ENCODE measurements at places on chromosomes 16 and 17.

- no peak for DNase-seq
Observed at GRCh38 chr16:68997564-68997963, 107.9 kb upstream of the HAS3 start.

DNA sequence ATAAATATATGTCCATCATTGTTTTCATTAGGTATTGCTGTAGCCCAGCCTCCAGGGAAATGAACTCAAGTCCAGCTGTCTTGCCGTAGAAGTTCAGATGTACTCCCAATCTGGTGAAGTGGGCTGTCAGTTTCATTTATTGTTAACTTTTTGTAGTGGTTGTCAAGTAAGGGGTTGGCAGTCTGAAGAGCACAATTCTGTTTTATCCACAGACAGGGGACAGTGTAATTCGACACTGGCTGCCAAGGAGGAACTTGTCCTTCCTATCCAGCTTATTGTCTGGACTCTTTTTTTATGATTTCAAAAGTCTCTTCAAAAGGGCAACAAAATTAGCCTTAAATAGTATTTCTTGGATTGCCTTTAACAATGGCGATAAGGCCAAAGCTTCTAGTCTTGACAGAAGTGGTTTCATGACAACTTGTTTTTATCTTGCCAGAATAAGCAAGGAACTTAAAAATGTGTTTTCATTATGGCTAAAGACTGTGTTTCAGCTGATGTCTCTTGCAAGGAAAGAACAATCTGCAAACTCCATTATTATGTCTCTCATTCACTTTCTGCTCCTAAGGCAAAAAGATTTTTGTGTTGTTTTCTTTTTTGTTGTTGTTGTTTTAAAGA, 73.9 kb upstream of the TANC2 start:
- DNase-seq, result no peak

DNA sequence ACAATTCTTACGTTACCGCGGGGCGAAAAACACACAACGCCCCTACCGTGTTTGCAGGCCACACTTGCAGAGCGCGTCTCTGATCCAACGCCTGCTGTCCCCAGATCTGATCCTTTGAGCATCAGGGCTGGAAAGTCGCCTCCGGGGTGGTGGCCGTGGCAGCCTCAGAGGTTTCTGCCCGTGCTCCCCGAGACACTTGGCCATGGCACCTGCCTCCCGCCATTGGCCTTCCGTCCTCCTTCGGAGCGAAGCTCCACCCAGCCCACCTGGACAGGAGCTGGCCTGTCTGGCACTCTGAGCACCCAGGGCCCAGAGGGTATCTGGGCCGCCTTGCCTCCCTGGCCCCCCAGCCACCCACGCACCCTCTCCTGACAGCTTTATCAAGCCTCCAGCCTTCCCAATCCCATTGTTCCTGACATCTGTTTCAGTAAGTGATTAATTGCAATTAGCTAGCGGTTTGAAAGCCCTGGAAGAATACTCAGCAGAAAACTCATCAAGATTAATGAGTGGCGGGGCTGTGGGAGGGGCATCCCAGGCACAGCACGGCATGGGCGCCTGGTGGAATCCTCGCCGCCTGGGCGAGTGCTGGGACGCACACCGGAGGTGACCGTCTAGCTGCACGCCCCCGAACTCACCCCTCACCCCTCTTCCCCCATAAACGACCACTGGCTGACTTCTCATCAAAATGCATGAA, 181.5 kb upstream of the GSE1 start:
- no peak for DNase-seq

DNA sequence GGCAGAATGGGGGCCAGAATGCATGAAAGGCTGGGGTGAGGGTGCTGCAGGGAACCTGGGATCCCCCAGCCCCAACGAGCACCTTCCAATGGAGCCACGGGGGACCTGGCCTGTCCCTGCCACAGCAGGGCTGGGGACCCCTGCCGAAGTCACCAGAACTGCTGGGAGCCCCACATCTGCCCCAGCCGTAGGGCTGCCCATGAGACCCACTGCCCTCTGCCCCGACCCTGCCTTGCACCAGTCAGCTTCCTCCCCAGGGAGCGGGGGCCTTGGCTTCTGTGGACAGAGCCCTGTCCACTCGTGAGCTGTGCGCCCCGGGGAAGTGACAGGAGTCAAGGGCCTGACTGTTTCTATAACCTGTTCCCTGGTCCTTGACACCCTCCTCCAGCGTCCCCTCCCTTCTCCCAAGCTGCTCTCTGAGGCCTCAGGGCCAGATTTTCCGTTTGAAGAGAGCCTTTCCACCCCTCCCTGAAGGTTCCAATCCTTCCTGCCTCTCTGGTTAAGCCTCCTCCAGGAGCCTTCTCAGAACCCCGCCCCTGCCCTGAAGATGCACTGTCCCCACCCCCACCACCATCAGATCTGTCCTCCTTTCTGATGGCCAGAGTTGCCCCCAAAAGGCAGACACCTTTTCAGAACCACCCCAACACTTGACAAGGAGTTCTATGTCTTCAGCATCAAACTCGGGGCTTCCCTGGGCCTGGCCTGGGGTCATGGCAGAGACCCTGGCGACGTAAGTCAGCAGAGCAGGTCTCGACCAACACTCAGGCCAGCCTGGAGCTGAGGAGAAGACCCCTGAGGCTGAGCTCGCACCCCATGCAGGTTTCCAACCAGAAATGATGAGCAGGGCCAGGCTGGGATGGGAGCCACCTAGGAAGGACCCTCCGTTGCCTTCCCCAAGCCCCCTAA, 10.7 kb upstream of the PRR29 start:
- DNase-seq, result no peak

GRCh38 chr17:1612400-1612799, 16.2 kb downstream of the SLC43A2 start:
- DNase-seq, result no peak

- no peak for DNase-seq
Observed at GRCh38 chr16:18958621-18959029, 25.1 kb upstream of the TMC7 start.

DNA sequence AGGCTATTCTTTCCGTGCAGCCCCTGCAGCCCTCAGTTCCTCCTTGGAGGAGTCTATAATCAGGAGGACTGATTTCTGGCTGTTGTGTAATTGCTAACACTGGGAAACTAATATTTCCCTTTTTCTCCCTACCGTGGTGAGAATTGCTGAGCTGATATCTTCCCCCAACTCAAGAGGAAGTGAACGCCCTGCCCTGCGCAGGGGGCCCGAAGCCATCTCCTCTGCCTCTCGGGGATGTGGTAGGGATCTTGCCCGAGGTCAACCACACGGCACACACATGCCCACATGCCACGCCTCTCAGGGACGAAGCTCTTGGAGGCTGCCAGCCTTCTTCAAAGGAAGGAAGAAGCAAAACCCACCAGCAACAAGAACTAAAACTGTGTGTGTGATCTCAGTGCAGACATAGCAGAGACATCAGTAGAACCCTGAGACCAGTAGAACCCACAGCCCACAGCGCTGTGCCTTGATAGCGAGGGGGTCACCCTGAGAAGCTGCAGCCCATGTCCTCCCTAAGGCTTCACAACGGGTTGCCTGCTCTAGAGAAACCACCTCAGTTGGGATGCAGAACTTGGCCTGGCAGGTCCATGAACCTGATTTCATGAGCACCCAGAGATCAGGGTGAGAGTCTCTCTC, 8.9 kb upstream of the ULK2 start:
- DNase-seq, result no peak

DNA sequence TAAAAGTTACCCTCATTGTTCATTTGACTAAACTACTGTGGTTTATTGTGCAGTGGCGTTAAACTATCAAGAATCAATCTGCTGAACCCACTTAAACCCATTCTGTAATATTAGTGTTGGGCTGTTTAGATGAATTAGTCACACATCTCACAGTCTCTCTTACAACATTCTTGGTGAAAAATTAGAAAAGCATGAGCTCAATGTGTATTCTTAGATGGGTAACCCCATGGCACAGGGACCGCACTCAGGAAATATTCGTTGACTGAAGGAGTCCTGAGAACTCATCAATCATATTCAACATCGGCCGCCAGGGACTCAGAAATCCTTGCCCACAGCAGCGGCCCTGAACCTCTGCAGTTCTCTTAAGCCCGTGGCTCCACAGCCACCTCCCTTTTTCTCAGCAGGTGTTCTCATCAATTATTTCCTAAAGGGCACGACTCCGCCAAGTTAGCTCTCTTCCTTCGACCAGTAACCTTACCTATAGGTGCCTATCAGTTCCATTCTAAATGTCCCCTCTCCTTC, 155.6 kb downstream of the STX8 start:
- no peak for DNase-seq

GRCh38 chr17:45116434-45117016, 15.8 kb downstream of the PLCD3 start:
- DNase-seq, result no peak

- peak; percentile 84 for DNase-seq
Observed at GRCh38 chr16:3983081-3983520, 102.6 kb upstream of the CREBBP start.

DNA sequence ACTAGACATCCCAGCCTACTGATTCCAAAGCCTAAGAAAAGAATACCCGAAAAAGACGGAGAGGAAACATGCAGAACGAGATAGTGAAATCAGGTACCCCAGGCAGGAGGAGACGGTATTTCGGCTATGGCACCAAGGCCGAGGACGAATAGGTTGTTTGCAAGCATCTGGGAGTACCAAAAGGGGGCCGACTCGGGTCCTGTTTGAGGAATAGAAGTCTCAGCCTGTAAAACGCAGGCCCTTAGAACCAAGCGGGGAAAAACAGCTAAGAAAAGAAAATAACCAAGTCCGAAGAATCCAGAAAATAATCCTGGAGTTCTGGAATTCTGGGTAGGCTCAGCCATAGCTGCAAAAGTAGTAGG, 537 bp downstream of the SLC35B1 start:
- peak; percentile 38 for DNase-seq

- DNase-seq, result no peak
Observed at GRCh38 chr16:28191364-28191960, 20.3 kb downstream of the XPO6 start.

- DNase-seq, result no peak
Observed at GRCh38 chr16:74280448-74280847, 16.2 kb upstream of the PSMD7 start.

- DNase-seq, result peak; percentile 46
Observed at GRCh38 chr17:1713878-1714426, 3.8 kb upstream of the TLCD2 start.

GRCh38 chr17:75465039-75465438, 8.6 kb downstream of the TMEM94 start:
- no peak for DNase-seq

DNA sequence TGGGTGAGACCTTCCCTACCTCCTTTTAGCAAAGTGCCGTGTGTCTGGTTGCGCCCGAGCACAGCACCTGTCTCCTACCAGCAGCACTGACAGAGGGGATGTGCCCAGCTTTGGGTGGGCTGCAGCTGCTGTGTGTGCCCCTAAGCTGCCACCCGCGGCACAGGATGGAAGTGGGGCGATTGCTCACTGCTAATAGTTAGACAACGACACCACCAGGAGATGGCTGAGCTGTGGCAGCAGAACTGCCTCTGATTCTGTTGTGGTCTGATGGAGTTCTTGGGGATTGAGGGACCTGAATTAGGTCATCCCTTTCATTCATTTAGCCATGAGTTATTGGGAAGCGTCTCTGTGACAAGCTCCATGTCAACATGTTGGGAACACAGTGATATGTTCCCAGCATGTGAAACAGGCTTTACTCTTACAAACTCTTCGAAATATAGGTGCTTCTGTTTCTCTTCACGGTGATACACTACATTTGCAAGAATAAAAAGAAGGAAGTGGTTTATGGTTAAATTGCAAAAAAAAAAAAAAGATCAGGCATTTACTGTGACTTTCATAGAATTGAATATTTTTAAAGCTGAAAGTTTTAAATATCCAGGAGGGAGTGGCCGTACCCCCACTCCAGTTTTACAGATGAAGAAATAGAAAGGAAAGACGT, 184.4 kb downstream of the MAF start:
- no peak for DNase-seq
